GF-D8 (cell line): ENCODE measurements at places on chromosomes 2 and 18.

GRCh38 chr2:128644718-128645256 lies 326.1 kb upstream of the HS6ST1 start:
- DNase-seq, result no peak

DNA sequence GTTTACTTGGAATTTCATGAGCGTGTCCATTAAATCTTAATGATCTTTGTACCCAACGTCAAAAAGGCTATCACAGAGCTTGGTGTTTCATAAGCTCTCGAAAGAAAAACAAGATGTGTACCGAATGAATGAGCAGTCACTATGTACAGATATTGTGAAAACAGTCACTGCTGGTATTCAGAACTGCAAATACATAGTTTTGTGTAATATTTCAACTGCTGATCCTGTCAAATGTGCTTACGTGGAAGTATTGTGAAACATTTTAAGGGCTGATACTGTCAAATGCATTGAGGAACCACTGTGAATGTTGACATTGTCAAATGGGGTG lies 184.2 kb upstream of the KLHL29 start:
- DNase-seq, result no peak

DNA sequence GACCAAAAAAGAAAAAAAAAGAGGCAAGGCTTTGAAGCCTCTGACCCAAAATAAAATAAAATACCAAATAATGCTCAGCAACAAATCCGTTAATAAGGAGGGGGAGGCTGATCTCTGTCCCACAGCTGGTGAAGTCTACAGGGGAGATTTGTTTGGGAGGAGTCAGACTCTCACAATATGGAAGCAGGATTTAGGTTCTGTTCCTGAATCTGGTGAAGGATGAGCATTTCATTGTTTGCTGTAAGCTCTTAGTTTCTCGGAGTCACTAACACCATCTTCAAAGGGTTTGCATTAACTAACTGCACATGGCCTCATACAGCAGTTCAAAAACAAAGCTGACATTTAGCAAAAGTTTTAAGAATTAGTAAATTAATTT lies 339.4 kb upstream of the TNP1 start:
- no peak for DNase-seq

- no peak for DNase-seq
These were observed 69.8 kb downstream of the POU3F3 start for GRCh38 chr2:104923665-104924064.

GRCh38 chr2:217801115-217801531 lies 201.7 kb downstream of the TNS1 start:
- no peak for DNase-seq

DNA sequence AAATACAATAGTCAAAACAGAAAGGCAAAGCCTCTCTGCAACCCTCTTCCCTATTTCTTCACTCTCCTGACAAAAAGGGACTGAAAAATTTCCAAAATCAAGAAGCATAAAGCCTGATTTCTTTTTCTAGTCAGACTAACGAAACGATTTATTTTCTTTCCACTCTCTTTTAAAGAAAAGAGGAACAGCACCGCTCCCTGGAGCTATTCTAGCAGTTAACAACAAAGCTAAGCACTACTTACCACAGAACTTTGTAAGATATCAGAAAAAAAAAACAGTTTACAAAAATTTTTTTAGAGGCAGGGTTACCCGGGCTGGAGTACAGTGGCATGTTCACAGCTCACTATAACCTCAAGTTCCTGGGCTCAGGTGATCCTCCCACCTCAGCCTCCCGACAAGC lies 14.4 kb upstream of the FHL2 start:
- no peak for DNase-seq

GRCh38 chr2:85326406-85327159 lies 1.2 kb downstream of the TGOLN2 start:
- DNase-seq, result peak; percentile 61

GRCh38 chr2:196944570-196944969 lies 18.1 kb upstream of the PGAP1 start:
- no peak for DNase-seq

DNA sequence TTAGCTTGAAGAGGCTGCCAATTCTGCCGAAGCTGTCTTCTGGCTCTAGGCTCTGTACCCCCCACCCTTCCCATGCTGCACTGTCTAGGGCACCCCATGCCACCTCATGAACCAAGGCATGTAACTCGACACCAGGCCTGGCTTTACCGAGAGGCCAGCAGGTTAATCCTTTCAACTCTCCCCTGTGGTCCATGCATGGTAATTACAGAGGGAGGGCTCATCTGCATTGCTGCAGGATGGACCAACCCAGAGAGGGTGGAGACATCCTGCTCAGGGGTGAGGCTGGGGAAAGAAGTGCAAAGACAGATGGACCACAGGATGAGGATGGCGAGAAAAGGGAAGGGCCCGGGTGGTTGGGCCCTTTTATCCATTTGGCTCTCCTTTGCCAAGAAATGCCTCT lies 65.8 kb downstream of the KCTD1 start:
- DNase-seq, result no peak

DNA sequence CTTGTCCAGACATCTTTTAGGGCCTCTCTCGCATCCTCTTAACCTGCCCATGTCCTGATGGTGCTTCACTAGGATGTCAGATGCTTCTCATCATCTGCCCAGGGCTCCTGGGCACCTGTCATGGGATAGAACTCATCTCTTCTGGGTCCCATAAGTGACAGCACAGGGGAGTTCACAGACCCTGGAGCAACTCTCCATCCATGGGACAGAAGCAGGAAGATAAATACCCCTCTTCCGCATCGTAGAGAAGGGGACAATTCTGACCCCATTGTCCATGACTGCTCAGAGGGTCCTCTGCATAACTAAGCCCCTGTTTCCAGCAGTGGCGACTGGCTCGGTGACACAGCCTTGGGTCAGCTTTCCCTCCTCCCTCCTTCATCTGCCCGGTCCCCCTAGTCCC lies 82.3 kb downstream of the TWIST2 start:
- DNase-seq, result no peak

- no peak for DNase-seq
These were observed at the start of gene MYO5B for GRCh38 chr18:50194631-50195532. Gene MYO5B, minus strand, starts transcription at chr18:50195147. Its CDS starts 354 bp downstream, at chr18:50194793.

GRCh38 chr2:32699151-32699550 lies 71.3 kb downstream of the TTC27 start:
- no peak for DNase-seq

GRCh38 chr2:172231508-172231907 lies 128.8 kb upstream of the DLX2 start:
- DNase-seq, result no peak

GRCh38 chr18:47254341-47254939 lies 3.0 kb upstream of the SKOR2 start:
- DNase-seq, result no peak

GRCh38 chr2:217849154-217849975 lies 153.4 kb downstream of the TNS1 start:
- DNase-seq, result no peak

GRCh38 chr18:45521777-45522176 lies 93.5 kb upstream of the SLC14A2 start:
- DNase-seq, result no peak

DNA sequence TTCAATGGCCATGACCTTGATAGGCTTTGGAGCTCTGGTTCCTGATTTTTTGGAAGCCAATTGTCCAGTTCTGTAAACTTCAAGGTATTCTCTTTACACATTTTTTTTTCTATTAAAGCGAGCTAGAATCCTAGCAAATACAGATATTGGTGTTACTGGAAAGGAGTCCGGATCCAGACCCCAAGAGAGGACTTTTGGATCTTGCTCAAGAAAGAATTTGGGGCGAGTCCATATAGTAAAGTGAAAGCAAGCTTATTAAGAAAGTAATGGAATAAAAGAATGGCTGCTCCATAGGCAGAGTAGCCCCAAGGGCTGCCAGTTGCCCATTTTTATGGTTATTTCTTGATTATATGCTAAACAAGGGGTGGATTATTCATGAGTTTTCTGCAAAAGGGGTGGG lies 45.1 kb downstream of the CD8B2 start:
- DNase-seq, result no peak

DNA sequence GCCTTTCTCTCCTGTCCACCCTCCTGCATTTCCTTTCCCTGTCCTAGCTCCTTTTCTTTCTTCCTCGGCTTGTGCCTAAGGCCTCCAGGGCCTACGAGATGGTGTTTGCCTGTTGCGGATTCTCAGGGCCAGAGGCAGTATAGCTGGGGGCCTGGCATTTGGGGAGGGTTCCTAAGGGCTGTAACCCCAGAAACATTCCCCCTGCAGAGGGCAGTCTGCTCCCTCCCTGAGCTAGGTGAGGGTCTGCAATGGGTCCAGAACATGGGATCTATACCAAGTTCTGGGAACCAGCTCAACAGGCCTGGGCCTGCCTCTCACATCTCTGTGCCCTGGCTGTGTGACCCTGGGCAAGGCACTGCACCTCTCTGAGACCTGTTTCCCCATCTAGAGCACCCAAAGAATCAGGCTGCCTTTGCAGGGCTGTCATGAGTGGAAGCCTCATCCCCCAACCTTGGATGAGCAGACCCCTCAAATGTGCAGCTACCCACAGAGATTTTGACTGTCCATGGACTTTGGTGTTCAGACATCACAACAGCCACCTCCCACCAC lies 97.5 kb downstream of the GLI2 start:
- no peak for DNase-seq

GRCh38 chr18:24875286-24875685 lies 414.8 kb downstream of the HRH4 start:
- no peak for DNase-seq

GRCh38 chr2:100215371-100215770 lies 73.0 kb upstream of the AFF3 start:
- DNase-seq, result no peak

DNA sequence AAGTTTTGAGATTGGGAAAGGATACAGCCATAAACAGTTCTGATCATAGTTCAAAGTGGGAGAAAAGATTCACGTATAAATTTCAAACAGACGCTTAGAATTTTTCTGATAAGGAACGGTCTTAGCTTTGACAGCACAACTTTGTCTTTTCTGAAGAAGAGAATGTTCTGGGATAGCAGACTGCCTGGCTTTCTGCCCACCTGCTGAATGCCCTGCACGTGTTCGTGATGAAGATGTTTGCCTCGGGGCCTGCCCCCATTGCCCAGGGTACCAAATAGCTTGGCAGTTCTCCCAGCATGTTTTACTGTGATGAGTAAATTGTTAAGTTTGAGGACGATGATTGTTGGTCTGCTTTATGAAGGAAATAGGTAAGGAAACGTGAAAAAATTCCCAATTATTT lies 4.6 kb downstream of the MRPL33 start:
- no peak for DNase-seq

DNA sequence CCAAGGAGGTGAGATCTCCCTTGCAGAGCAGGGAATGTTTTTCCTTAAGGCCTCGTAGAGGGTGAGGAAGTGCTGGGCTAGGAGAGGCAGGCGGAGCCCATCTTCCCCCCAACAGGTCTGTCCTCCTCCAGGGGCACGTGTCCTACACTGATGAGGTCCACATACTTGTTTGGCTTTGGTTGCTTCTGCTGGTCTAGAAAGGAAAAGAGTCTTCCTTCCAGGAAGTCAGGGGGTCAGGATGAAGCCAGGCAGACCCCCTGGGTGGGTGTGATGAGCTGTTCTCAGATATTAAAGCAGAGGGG lies 6.0 kb downstream of the SH3BP4 start:
- DNase-seq, result no peak

GRCh38 chr2:79082987-79083386 lies 4.8 kb downstream of the REG1B start:
- DNase-seq, result no peak

GRCh38 chr2:25132299-25132635 lies 36.1 kb downstream of the POMC start:
- no peak for DNase-seq

GRCh38 chr2:129923265-129924091 lies 56.0 kb upstream of the RAB6C start:
- DNase-seq, result peak; percentile 7

DNA sequence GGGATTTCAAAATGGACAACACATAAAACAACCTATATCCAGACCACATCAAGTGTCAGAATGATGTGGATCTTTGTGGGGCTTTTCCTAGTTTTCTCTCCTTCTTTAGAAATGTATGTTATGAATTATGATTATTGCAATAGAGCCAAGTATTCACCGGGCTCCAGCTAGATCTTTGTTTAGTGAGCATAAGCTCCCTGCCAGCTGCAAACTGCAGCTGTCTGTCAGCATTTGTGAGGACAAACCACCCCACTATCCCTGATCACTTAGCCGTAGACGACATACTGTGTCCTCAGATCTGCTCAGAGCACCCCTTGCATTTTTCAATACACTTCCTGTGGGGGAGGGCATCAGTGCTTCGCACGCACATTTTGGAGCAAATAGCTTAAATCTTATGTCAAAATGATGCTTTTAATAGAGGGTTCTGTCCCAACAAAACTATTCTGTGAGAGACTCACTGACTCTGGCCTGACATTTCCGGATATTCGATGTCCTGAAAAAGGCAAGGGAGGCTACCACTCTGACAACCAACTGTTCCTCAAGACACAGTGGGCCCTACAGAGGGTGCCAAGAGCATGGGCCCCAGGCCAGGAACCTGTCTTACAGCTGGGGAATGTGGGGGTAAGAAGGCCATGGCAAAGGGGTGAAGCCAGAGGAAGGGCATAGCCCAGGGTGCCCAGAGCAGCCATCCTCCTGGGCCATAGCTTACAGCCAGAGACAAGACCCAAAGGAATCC lies 346.0 kb downstream of the ARHGAP15 start:
- no peak for DNase-seq

DNA sequence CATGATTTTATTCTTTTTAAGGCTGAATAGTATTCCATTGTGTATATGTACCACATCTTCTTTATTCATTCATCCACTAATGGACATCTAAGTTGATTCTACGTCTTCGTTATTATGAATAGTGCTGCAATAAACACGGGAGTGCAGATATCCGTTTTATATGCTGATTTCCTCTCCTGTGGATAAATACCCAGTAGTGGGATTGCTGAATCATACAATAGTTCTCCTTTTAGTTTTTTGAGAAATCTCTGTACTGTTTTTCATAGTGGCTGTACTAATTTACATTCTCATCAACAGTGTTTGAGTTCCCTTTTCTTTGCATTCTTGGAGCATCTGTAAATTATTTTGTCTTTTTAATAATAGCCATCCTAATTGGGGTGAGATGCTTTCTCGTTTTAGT lies 114.5 kb downstream of the RGPD3 start:
- no peak for DNase-seq

- no peak for DNase-seq
These were observed 26.8 kb downstream of the SH3BP4 start for GRCh38 chr2:234978466-234979203.

DNA sequence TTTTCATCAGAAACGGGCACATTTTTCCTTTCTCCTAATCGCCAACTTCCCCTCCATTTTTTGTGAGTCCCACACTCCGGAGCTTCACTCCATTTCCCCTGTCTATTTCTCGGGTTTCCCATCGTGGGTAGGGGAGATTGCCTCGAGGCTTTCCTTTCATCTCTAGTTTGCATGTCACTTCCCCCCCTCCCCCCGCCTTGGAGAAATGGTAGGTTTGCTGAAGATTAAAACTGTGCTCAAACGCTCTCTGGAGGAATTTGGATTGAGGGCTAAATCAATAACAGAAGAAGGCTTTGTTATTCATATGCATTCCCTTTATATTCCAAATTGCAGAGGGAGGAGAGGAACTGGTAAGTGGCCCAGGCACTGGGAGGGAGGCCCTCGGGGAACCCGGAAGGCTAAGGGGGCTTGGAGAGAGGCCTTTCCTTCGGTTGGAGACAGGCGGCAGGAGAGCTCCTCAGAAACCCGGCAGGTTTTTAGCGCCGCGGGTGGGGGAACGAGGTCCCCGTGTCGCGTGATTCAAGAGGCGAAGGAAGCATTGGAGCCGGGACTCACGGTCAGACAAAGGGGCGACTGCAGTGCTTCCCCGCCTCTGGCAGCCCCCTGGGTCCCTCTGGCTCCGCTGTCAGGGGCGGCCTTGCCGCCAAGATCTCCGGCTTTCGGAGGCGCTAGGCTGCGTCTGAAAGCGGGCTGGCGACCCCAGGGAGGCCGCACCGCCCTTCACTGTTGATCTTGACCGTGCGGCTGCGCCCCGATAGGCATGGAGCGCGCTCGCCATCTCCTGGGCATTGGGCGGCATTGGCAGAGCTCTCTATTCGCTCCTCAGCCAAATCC lies 2.4 kb upstream of the HOXD12 start:
- DNase-seq, result peak; percentile 28
